ENCODE measurements at places on chromosomes 11 and 22.

GRCh38 chr11:1203505-1204271 lies 19.2 kb upstream of the MUC5B start:
- DNase-seq, result no peak

DNA sequence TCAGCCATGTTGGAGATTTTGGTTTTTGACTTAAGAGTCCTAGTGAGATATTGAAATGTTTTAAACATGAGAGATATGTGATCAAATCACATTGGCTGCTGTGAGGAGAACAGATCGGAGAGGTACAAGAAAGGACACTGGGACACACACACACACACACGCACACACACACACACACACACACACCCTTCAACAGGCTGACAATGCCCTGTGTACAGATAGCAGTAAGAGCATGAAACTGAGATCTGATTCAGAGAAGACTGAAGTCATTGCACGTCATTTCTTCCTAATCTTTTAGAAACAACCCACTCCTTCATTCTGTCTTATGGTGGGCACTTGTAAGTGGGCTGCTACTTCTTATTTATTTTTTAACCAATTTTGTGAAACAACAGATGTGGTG lies 200.5 kb upstream of the E2F8 start:
- DNase-seq, result no peak

DNA sequence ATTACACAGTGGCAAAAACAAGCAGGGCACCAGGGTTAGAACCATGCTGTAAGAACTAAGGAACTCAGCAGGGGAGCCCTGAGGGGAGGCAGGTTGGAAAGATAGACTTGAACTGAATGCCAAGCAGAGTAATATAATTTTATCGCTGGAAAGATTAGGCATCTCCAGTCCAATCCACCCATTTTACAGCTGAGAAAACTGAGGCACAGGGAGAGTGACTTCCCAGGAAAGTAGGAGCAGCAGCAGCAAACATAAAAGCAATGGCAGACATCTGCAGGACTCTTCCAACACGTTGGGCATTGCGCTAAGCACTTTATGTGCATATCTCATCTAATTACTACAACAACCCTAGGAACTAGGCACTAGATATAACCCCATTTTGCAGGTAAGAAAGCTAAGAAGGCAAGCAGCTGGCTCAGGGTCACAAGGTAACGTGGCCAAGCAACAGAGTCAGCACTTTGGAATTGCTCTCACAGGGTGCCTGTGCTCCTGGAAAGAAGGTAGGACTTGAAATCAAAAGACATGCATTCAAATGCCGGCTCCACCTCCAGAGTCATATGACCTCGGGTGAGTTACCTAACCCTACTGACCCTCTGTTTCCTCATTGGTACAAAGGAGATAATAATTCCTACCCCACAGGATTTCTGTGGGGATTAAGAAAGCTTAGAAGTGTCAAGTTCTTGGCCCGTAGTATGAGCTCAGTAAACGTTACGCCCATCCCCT lies 215.3 kb downstream of the BARX2 start:
- DNase-seq, result no peak

DNA sequence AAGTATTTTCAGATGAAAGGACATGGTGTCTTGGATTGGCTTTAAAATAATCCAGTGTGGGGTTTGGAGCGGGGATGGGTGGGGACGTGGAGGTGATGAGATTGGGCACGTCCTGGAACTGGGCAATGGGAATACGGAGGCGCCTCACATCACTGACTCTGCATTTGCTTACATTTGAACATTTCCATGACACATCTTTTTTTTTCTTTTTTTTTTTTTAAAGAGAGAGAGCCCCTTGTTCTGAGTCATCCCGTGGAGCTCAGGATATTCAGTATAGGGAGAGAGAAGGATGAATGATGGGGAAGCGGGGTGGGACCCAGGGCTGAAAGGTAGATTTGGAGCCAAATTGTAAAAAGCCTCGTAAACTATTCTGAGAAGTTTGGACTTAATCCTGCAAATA lies 142.7 kb downstream of the FBXO7 start:
- DNase-seq, result no peak

DNA sequence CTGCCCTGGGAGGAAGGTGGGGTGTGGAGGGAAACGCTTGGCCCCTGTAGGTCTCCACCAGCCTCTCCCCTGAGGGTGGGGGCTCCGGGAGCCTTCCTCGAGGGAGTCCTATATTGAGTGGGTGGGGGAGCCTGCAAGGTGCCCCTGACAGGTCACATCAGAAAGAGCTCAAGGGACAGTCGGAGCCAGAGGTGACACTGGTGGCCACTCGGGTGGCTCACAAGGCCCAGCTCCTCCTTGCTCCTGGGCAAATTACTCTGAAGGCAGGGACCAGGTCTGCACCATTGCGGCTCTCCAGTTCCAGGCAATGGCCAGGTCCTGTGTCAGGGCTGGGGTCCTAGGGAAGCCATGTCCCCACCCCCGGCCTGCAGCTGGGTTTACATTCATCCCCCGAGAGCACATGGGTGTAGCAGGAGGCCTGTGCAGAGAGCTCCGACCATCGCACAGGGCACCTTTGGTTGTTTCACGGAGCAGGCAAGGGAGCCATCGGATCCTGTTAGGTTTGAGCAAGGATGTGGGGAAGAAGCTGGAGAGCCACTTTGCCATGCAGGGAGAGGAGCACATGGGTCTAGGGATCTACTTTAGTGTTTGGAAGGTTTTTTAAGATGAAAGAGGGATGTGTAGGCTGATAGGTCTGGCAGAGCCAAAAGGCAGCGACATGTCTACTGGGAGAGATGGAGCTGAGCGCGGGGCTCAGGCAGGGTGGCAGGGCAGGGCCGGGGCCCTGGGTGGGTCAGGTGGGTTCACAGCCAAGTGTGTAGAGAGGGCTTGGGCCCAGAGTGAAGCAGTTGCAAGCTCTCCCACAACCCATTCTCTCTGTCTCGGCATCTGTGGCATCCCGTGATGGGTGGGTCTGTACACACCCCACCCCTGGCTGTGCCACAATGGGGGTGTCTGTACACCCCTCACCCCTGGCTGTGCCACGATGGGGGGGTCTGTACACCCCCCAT lies 14.8 kb downstream of the CCND1 start:
- no peak for DNase-seq

DNA sequence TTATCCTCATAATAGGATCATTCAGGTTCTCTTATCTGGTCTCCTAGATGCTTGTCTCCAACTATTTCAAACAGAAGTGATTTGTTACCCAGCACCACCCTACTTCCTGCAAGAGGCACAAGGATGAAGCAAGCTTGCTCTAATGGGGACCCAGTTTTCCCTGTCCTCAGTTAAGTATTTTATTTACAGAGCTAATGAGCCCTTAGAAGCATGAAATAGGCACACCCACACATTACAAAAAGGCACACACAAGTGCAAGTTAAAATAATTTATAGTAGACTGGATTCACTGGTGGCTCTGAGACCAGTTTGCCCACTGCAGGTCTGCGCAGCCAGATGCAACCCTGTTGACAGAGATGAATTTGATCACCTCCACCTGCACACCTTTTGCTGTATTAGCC lies 167.5 kb downstream of the KIRREL3 start:
- no peak for DNase-seq

DNA sequence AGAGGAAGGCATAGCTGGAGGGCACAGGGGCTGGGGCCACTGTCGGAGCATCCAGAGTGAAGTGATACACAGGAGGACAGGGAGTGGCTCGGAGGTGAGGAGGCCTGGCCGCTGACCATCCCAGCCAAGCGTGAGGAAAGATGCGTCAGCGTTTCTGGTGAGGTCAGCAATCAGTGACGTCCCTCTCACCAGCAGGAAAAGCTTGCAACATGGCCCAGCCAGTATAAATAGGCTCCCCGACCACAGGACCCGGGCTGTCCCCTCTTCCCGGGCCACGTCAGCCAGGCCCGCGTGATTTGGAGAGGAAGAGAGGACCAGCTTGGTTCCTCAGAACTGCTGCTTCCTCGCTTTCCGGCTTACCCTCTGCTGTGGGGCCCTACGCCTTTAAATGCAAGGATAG lies 4.2 kb upstream of the OSM start:
- no peak for DNase-seq

- DNase-seq, result no peak
Measured at GRCh38 chr22:41739576-41739975, 40.3 kb downstream of the MEI1 start.

DNA sequence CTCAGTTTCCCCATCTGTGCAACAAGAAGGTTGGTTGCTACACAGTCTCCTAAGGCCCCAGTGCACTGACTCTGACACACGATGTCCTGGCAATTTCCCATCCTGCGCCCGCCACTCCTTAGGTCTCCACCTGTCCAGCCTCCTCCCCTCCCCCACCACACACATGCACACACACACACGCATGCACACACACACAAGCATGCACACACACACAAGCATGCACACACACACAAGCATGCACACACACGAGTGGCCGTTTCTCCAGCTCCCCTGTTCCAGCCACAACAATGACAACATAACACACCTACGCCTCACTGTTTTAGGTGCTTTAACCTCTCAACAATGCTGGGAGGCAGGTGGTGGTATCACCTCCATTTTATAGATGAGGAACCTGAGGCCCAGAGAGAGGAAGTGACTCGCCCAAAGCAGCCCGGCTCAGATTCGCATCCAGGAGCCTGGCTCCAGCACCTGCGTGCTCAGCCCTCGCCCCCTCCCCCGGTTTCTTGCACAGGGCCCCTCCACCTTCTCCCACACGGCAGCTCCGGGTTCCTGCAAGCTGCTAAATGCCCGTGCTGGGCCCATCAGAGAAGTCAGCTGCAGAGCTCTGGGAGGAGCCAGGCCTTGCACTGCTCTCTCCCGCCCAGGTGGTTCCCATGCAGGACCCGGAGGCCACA lies 13.0 kb downstream of the CYTH4 start:
- no peak for DNase-seq

DNA sequence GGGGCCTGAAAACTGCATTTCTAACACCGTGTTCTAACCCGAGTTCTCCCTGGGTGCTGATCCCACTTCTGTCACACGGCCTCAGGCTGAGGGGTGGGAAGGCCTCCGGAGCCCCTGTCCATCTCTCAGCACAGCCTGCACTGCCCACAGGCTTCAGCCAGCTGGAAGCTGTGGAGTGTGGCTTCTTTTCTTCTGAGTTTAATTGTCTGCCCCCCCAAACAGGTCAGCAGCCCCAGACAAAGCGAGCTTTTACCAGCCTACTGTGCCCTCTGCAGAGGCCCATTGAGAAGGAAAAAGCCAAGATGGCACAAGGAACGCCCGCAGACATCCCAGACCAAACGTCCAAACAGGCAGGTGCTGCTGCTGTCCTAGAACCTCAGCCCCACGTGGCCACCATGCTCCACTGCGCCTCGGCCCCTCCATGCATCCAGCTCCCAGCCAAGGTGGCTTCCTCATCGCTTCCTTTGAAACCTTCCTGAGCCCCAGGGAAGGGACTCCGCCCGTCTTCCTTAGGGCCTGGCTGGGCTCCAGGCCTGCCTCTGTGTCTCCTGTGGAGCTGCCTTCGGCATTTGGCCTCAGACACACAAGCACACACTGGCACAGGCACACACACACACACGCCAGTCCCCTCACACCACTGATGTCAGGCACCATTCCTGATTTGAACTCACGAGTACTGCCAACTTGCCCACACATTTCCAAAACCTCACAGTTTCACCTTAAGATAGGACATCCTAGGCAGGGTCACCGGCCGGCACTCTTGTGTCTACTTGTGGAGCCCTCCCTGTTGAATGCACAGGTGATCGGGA lies 1.7 kb downstream of the MOB2 start:
- no peak for DNase-seq

GRCh38 chr11:31558001-31558400 lies 48.4 kb downstream of the ELP4 start:
- no peak for DNase-seq

DNA sequence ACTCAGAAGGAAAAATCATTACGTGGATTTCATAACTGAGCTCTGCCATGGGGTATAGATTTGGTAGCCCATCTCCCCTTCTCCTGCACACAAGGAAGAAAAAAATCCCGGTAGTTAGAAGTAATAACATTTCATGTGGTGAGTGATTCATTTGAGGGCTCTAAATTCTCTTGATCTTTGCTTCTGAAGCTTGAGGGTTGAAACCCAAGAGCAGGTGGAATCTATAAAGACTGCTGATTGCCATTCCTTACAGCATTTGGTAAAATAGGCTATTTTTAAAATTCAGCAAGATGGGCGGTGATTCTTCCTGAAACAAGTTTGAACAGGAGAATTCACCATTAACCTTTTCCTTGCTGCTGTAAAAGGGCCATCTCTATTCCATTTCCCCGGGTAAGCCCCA lies 266.1 kb downstream of the CADM1 start:
- no peak for DNase-seq

GRCh38 chr22:29503811-29504372 lies 23.9 kb downstream of the NEFH start:
- DNase-seq, result no peak

GRCh38 chr11:78684377-78684776 lies 109.7 kb upstream of the NARS2 start:
- DNase-seq, result no peak

DNA sequence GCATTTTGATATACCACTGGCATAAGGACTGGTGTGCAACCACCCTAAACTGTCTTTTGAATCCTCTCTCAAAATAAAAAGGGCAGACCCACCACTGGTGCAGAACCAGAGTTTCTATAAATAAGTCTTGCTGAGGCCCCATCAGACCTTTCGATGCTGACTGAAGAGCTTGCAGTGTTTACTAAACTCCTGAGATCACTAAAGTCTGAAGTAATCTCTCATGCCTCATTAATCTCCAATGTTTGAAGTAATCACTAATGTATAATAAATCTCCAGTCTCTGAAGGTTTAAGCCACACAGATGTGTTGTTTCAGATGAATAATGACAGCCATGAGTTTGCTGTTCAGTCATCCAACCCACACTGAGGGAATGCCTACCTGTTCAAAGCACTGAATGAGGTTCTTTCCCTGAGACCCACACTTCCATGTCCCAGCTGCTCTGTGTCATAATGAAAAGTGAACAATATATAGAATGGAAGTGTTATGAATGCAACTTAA lies 50.6 kb upstream of the DEUP1 start:
- DNase-seq, result no peak

DNA sequence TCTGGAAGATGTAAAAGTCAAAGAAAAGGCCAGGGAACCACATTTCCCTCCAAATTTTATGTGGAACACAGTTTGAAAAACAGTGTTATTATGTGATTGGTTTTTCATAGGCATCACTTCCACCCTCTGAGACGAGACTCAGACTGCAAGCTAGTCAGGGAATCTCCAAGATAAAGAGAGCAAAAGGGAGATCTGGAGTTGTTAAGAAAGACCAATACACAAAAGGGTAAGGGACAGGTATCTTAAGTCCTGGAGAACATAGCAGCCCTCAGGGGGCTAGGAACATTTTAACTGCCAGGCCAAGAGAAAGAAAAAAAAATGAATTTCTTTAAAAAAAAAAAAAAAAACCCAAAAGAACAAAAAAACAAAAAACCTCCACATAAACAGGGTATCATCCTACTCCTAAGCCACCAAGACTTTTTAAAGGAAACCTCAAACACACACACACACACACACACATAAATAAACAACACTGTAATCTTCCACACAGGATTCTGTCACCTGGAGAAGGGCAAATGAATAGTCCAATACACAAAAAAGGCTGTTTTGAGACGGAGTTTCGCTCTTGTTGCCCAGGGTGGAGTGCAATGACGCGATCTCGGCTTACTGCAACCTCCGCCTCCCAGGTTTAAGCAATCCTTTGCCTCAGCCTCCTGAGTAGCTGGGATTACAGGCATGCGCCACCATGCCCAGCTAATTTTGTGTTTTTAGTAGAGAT lies 44.5 kb downstream of the CELF1 start:
- DNase-seq, result no peak

- no peak for DNase-seq
Measured at GRCh38 chr11:68552542-68552941, 92.0 kb downstream of the PPP6R3 start.

- no peak for DNase-seq
Measured at GRCh38 chr11:134196756-134197155, 27.0 kb downstream of the NCAPD3 start.
